ENCODE measurements at places on chromosomes 3 and 15. TPM values are rescaled to one million over a fixed set of nuclear protein-coding genes. Genes with fewer than 3 reads are reported as not detected.

PROS1 gene
- total RNA-seq = 32.5 TPM

GOLGA6D gene
- 1.9 TPM for total RNA-seq

PIGZ gene
- 9.4 TPM for total RNA-seq

KNG1 gene
- total RNA-seq = 1.4 TPM

GLDN gene
- total RNA-seq = 0.96 TPM

TGM4 gene
- total RNA-seq = 3.1 TPM

CIB2 gene
- 8.4 TPM for total RNA-seq

ROBO1 gene
- total RNA-seq = 27.9 TPM

GRCh38 chr3:38139652-38140051 is 1.2 kb downstream of the MYD88 start:
- no peak for DNase-seq

DNA sequence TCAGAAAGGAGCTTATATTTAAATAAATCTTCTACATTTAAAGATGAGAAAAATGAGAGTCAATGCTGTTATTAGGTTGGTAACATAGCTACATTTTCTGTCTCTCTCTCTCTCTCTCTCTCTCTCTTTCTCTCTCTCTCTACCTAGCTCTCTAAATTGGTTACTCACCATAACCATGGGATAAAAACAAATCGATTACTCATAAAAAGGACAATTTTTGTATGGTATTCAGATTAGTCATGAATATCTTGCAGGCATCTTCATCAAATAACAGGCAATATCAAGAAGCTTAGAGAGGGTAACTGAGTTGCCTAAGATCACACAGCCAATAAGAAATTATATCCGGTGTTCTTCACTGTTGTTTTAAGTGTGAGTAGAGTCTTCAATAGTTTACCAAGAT is 81.8 kb upstream of the ALCAM start:
- DNase-seq = no peak

DNA sequence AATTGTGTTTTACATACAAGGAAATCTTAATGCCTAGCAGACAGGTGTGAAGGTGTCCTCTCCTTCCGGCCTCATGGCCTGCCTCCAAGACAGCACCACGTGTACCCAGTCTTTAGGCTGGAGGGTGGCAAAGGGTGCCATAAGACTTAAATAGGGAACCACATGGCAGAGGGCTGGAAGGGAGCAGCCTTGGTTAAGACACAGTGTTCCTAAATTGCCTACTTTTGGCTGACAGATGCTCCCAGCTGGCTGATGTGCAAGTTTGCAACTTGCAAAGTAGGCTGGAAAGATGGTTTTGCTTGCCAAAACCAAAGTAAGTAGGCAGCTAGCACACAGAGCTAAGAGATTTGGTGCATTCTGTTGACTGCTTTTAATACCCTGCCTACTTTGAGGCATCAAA is 45.2 kb downstream of the CCNB2 start:
- no peak for DNase-seq

DNA sequence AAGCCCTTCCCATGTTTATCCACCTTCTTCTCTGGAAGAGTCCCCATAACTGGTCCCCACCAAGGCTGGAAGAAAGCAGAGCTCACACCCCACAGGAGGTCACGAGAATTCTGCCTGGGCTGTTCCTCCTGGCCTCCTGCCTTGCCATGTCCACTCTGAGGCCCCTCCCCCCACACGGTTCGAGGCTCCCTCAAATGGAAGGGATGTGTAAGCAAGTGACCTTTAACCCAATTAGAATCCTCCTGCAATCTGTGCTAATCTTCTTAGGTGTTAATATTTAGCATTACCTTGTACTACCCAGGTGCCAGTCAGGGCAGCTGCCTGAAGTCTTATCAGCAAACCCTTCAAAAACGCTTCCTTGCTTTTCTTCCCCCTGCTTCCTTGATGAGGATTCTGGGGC is 32.4 kb upstream of the DYNC1LI1 start:
- DNase-seq = no peak

GRCh38 chr15:101264911-101265641 is 12.2 kb downstream of the SELENOS start:
- no peak for DNase-seq

DNA sequence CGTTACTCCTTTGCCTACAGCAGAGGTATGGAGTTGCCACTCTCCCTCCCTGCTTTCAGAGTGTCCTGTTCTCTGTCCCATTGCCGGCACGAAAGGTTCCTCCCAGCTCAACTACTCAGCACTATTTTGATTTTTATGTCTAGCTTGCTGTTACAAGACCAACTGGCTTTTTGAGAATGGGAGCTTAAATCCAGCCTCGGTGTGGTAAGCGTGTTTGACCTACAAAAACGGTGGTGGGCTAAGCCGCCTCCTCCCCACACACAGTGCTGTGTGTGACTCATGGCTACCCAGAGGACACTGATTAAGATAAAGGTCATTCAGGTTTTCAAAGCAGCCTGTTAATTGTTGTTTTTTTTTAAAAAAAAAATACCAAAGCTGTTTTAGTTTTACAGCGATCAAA is 64.5 kb downstream of the LRTM1 start:
- DNase-seq = peak; percentile 12

GRCh38 chr15:69802432-69802831 is 295.3 kb downstream of the TLE3 start:
- DNase-seq = no peak

DNA sequence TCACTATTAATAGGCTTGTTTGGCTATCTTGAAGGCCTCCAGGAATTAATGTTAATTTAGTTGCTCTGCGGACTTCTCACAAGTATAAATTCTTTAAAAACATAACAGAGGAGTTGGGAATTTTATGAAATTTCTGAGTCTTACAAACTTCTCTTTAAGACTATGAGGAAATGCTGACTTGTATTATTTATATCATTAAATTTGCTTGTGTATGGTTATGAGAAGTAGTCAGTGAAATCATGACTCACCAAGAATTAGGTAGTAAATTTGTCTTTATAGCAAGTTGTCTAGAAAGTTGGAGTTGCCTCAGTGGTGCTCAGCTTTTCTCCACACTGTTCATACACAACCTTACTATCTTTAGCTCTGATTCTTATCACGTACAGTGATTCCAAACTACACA is 26.5 kb downstream of the PHLDB2 start:
- DNase-seq = no peak

DNA sequence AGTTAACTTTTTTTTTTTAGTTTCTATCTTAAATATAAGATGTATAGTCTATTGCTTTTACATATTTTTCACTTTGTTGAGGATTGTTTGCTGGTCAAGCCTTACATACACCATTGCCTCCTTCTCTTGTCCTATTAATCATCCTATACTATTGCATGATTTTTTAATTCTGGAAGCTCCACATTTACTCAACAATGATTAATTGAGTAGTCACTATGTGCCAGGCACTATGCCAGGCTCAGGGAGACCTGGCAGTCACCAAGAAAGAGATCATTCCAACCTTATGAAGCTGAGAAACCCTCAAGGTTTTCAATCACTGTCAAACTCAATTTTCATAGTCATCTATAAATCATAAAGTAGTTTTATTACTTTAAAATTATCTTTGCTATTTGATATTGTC is 626.2 kb downstream of the IGSF11 start:
- DNase-seq = no peak

GRCh38 chr3:107752202-107752990 is 229.6 kb downstream of the BBX start:
- DNase-seq = peak; percentile 14

- DNase-seq = no peak
These were observed 44.4 kb downstream of the CDAN1 start for GRCh38 chr15:42692536-42692935.

DNA sequence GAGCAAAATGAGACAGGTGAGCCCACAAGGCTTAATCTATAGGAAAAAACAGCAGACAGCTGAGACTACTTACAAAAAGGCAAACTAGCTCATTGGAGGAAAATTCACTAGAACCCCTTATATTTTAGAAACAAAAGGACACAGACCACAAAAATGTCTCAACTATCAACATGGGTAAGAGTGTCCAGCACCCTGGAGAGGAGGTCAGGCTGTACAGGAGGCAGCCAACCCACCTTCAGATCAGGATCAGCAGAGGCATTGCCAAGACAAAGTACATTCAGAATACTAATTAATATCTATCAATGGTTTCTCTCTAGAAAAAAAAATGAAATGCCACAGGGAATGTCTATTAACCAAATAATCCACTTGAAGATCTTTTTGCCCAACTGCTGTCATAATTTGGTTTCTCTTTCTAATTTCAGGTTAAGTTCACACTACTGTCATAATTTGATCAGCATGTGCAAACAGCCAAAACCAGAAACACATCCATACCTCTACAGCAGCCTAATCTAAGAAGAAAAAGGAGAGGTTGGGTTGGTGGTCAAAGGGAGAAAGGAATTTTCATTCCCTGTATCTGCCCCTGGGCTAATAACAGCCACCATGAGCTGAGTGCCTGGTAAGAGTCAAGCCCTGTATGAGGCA is 26.0 kb upstream of the THBS1 start:
- DNase-seq = no peak

DNA sequence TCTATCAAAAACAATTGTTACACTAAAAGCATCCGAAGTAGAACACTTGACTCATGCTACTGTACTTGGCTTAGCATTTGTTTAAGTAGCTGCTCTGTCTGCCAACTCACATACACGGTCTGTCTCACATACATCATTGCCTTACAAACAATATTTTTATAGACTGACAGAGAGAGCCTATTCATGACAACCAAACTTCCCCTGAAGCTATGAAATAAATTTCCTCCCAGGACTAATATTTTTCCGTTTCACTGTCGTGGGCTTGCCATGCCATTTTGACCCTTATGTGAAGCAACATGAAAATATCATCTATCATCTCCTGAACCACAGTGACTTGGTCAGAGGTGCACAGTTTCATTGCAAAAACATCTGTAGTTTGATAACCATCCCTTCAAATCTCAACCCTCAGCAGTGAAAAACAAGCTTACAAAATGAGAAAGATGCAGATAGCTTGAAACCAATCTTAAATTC is 66.5 kb upstream of the PYGO1 start:
- no peak for DNase-seq

DNA sequence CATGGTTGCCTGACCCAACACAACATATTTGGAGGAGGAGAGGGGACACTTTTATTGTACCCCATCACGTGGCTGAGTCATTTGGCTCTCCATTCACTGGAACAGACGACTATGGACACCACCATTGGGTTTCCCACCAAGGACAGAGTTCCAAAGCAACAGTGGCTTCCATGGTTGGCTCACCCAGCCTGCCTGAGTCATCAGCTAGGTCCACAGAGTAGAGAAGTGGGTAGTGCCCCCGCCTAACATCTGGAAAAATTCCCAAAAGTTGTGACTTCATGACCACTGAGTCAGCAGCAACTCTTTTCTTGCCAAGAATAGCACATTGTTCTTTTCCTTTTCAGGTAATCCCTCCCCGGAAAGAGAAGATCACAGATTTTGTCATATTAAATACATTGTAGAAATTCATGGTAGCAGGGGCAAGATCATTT is 3.0 kb upstream of the PPP1R2 start:
- no peak for DNase-seq

DNA sequence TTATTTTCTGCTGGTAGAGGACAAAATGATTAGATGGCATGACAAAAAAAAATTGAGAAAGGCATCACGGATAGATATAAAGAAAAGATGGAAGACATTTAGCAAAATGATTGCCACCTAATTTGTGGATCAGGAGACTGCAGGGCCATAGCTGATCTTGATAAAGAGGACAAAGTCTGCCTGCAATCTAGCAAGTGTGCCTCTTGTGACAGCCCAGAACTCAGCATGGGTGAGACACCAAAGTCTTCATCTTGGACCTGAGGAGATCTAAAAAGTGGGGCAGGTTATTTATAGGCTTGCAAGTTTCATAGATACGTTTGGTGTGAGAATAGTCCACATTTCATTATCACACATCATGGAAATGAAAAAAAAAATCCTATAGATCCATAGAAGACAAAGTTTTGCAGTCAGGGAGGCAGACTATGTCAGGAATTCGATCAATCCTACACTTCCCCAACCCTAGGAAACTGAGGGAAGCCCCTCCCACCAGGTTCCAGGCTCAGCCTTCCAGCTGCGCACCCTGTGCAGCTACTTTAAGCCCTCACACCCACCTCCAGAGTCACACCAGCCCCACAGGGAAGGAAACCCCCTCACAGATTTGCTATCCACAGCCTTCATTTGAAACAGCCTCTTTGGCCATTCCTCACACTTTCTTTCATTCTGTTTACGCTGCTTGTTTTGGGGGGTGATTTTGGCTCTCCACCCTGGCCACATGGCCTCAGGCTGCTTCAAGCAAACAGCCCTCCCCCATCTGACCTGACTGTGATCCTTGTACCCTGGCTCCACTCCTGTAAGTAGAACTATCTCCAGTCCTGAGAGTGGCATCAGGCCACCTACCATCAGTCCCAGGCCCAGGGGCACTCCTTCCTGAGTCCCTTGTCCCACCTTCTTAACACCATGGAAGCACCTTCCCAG is 28.1 kb upstream of the KLHL6 start:
- DNase-seq = no peak

DNA sequence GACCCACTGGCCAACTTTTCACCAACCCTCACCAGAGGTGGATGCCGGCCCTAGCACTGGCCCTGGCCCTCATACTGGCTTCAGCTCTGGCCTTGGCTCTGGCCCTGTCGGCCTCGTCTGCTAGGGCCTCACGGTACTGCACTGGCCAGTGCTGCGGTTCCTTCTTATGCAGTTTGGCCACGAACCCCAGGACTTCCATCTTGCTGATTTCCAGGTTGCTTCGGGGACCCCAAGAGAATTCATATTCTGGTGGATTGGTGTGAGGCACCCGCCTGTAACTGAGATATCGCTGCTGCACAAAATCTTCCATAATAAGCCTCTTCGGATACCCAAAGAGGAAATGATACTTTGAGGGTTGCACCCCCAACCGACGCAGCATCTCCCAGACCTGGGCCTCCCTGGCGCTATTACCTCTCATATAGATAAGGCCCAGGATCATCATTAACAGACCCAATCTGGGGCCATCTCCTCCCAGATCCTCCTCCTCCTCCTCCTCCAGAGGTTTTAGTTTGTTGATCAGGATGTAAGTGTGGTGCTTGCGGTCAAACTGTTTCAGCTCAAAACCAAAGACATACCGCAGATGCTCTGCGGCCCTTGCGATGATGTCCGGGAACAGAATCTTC is 883 bp downstream of the MAGEF1 start:
- DNase-seq = no peak

GRCh38 chr3:71064291-71064955 is 519.1 kb downstream of the FOXP1 start:
- DNase-seq = peak; percentile 83

- no peak for DNase-seq
These were observed at the start of gene FAM240A for GRCh38 chr3:46612324-46612723. Gene FAM240A (plus strand): TSS chr3:46612525. CDS start chr3:46612684, 159 bp downstream.

DNA sequence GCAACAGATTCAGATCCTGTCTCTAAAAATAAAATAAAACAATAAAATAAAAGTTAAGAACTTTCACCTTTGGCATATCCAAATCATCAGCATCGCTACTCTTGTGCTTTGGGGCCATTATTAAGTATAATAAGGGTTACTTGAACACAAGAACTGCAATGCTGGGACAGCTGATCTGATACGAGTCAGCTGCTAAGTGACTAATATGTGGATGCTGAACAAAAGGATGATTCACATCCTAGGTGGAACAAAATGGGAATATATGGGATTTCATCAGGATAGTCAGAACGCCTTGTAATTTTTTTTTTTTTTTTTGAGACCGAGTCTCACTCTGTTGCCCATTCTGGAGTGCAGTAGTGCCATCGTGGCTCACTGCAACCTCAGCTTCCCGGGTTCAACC is 29.7 kb downstream of the BUB1B start:
- no peak for DNase-seq

Measured in umbilical cord (tissue), 2 donors.